ENCODE measurements at places on chromosomes 2 and 18.

- no peak for DNase-seq
Observed at GRCh38 chr2:191355170-191355758, 110.1 kb downstream of the MYO1B start.

DNA sequence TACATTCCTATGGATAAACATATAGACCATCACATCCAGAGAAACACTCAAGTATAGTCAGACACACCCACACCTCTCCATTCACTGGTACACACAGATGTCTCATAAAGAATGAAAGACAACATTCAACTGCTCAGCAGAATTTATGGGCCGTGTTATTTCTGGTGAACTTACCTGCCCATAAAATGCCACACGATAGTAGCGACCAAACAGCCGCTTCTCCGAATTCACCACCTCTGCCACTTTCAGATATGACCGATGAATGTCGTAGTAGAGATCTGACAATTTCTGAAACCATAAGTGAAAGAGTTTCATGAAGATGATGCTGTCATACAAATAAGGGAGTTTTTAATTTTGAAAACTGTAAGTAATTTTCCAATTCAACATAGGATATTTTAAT lies 70.7 kb upstream of the CCDC195 start:
- DNase-seq = no peak

DNA sequence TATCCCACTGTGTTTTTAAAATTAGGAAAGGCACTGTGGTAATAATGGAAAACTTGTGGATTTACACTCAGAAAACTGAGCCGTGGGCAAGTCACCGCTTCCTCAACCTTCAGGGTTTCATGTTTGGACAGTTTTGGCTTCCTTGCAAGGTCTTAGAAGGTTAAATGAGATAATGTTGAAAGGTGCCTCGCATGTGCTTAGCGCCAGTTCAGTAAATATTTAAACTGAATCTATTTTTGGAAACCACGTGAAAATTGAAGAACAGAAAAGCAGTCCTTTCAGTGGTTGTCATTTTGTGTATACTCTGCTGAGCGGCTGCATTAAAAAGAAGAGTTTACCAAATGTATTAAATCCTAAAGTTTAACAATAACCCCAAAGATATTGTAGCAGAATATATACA lies 15.2 kb upstream of the AGAP1 start:
- DNase-seq = no peak

GRCh38 chr18:56273541-56274219 lies 364.7 kb downstream of the TXNL1 start:
- DNase-seq = no peak

GRCh38 chr2:41930807-41931566 lies 116.8 kb upstream of the PKDCC start:
- DNase-seq = no peak

GRCh38 chr18:55856229-55856628 lies 268.2 kb upstream of the TCF4 start:
- DNase-seq = no peak

DNA sequence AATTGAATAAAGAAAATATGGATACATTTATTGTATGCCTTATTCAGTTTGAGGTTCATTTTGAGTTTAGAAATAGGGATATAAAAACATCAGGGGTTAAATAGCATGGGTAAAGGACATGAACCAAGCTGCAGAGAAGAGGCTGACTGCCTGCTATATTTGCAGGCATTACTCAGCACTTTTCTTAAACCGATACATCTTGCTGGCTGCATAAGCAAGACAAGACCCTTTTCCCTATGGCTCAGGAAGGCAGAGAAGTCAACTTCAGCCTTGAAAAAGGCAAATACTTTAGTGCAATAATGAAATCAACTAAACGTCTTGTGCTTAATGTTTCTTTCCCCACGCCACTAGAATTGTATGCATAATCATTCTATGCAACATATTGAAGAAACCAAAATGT lies 36.4 kb downstream of the SCN1A start:
- no peak for DNase-seq

DNA sequence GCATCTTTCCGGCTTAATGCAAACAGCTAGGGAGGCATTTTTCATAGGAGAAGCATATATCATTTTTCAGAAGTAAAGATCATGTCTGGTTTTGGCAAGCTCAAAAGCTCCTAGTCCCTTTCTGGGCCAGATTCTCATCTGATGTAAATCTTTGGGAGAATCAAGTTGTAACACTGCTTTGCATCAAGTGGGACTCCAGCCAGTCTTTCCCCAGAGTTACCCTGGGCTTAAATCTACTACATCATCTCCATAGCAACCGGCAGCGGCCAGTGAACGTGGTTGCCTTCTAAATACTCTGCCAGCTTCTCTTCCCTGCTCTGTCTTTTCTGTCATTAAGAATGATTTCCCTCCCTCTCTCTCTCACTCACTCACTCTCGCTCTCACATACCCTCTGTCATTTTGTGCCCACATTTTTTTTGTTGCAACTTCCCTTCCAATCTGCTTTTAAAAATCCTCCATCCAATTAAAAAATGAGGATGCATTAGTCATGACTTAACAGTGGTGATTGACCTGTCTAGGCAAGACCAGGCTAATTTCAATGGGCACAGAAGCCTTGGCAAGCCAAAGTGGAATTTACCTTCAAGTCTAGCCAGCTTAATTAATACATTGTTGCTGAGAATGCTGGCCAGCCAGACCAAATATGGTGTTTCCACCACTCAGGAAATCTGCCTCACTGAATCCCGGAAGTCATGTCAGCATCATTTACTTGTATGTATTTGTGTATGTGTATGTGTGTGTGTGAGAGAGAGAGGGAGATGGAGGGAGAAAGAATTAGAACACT lies 93.0 kb downstream of the NRP2 start:
- DNase-seq = no peak

DNA sequence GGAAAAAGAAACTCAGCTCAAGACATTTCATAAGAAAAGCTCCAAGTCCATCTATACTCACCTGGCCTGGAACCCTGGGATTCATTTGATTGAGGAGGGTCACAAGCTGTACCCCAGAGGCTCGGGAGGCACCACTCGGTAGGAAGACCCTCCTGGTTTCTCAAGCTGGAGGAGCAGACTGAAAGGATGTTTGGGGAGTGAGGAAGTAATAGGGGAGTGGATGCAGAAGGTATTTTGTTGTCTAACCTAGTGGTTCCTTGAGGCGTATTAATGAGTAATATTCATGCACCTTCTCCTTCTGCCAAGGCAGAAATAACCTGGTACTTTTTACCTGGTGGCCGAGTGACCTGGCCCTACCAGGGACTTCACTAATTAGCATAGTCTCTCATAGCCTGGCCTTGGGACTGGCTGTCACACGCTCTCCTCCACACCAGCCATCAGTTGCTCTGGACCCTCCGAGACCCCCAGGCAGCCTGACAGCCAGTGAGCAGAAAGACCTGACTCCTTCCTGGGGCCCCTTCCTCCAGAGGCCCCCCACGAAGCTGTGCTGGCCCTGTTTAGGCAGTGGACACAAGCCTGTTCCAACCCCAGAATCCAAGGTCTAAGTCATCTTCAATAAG lies 161.4 kb downstream of the BCL2 start:
- no peak for DNase-seq

DNA sequence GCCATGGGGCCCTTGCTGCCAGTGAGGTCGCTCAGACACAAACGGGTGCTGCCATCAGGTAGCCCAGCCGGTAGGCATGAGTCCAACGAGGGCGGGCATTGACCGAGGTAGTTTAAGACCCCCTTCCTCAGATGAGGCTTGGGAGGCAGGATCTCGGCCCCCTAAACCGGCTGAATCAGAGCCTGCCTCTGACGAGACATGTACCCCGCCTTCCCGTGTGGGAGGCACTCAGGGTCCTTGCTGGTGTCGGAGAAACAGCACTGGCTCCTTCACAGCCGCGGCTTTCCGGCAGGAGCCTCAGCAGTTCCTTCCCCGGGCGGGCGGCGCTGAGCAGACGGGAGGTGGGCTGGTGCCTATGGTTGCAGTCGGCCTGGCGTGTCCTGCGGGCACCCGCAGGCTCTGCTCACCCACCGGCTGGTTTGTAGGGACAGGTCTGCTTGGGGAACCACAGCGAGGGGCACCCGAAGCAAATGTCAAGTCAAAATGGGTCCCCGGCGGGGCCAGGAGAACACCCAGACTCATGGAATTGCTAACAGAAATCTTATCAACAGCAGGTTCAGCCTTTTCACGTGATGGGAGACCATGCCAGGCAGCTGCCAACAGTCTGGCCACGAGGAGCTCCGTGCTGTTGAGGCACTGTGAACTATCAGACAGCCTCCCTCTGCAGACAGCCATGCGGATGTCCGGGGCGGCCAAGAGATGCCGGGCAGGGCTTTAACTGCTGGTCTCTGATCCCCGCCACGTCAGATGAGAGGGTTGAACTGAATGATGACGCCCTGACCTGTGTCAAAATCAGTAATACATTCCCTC lies 2.8 kb downstream of the KCNG2 start:
- no peak for DNase-seq

Measured in H7 (cell line).